ENCODE measurements at places on chromosomes 6 and 20. TPM values are rescaled to one million over a fixed set of nuclear protein-coding genes. Genes with fewer than 3 reads are reported as not detected.
A peak's percentile ranks its signal among the peaks of the same experiment; 100 is the strongest.

DNA sequence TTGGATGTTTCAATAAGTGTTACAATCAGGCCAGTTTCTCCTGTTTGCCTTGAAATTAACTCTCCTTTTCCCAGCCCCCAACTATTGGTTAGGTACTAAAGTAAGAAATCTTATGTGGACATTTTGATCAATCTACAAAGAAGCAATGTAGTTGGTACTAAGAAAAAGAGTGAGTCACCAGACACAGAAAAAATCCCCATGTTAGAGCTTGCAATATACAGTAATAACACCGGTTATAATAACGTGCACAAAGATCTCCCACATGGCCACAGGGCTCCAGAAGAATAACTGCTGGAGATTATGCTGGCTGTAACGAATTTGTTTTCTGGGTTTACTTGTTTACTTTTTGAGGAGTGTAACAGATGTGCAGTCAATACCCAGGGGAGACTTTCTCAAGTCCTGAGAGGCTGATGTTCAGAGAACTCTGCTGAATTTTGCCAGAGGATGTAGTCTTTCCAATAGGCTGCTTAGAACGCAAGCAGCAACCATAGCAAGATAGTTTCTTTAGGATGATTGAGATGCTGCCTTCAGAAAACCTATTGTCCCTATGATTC lies 166.2 kb upstream of the SPACA1 start:
- no peak for DNase-seq

- DNase-seq, result no peak
Observed at GRCh38 chr6:3581469-3581868, 124.6 kb upstream of the SLC22A23 start.

The HLA-G gene
- polyA plus RNA-seq, result not detected

DNA sequence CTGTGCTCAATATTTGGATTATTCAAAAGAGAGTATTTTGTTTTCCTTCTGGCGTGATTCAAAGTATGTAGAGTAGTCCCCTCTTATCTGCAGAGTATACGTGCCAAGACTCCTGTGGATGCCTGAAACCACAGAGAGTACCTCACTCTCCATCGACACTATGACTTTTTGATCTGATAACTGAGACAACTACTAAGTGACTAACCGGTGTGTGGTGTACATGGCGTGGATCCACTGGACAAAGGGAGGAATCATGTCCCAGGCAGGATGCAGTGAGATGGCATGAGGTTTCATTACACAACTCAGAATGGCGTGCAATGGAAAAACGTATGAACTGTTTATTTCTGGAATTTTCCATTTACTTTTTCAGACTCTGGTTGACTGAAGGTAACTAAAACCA lies 112.2 kb upstream of the PDE7B start:
- no peak for DNase-seq

GRCh38 chr6:37878150-37878710 lies 58.7 kb downstream of the ZFAND3 start:
- no peak for DNase-seq

DNA sequence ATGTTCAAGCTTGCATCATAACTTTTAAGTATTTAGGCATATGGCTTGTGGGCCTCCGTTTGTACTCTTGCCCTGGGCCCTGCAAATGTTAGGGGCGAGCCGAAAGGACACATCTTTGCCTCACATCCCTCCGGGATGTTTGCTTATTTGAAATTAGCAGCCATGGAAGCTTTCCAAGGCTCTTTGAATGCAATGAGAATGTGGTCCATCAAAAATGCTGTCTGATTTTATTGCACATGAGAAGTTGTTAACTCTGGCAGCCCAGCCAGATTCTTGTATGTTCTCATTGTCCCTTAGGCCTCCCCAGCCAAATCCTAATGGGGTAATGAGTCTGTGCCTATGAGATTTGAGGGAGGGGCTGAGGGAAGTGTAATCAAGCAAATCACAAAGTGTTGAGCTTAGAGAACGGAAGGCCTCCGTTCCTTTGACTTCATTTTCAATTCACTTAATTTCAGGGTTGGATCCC lies 261.2 kb upstream of the MARCKS start:
- DNase-seq, result peak; percentile 83

DNA sequence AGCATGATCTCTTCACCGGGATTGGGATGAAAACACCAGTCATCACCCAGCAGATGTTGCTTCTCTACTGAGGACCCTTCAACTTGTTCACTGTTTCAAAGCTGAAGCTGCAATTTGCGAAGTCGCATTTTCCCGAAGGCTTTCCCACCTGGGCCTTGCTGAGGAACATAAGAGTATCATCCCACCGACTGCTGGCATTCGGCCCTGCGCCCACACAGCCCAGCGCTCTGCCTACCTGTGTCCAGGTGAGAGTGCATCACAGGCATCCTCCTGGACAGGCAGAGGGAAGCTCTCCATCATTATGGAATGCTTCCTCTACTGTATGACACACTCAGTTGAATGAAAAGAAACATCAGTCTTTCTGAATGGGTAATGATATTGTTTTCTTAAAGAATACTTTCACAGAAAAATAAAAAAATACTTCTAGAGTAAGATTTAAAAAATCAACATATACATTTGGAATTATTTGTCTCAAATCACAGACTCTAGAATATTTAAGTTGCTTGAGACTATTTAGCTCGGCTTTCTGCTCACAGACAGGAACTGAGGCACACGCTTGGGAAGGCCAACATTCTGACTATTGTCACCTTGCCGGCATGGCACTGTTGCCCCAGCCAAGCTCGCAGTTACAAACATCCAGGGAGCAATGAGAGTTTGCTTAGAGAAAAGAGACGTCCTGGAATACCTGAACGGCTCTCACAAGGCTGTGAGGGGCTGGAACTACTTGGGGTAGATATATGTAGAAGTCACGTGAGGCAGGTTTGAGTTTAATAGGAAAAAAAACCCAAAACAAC lies 48.7 kb downstream of the FOXC1 start:
- DNase-seq, result no peak

- no peak for DNase-seq
Observed at GRCh38 chr6:15283986-15284361, 38.1 kb downstream of the JARID2 start.

The MATN4 gene
- not detected for polyA plus RNA-seq

DNA sequence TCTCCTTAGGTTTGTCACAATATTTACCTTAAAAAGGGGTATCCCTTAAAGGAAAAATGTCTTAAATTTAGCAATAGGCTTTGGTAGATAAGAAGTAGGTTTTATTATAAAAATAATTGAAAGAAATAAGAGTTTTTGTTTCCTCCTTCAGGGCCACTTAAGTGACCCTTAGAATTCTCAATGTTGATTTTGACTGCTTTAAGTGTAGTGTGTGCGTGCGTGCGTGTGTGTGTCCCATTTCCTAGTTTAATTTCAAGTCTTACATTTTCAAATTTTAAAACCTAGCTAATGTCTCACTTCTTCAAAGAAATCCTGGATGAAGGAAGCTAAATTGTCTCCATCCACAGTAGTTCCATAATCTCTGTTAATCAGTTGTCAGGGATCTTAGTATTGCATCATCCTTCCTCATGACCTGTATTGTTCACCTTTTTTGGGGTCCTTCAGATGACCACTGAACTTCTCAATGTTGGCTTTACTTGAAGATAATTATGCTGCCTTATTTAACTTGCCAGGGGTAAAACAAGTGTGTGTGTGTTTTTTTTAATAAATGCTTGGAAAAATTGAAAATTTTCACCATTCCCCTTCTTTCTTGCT lies 50.7 kb upstream of the TFB1M start:
- DNase-seq, result no peak

- no peak for DNase-seq
Observed at GRCh38 chr6:45587229-45588060, 209.7 kb upstream of the SUPT3H start.

GRCh38 chr6:105389543-105389942 lies 13.3 kb downstream of the PREP start:
- no peak for DNase-seq

The DPM1 gene
- 76.1 TPM for polyA plus RNA-seq

DNA sequence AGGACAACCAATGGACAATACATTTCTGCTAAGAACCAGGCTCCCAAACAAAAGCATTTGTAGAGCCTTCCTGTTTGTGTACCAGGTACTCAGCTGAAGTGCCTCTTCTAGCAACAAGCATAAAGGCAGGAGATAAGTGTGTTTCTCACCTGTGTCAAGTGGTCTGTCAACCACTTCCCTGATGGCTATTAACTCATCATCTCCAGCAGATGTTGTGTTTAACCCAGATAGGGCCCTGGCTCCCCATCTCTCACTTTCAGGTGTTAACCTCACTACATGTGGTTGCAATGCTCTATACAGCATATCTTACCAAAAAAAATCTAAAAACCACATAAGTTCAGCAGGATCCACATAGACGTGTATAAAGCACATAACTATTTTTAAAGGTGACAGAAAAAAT lies 9.6 kb upstream of the IL17A start:
- DNase-seq, result no peak

DNA sequence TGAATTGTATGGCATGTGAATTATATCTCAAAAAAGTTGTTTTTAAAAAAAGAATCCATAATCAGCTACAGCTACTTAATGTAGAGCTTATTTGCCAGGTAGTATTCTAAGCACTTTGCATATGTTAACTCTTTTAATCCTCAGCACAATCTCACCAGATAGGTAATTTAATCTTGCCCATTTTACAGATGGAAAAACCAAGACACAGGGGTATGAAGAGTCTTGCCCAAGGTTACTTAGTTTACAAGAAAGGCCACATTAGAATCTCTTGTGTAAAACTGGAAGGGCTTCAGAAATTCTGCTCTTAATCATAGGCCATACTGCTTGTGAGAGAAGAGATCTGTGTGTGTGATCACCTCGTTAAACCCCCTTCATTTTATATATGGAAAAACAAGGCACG lies 13.4 kb upstream of the RNF182 start:
- DNase-seq, result no peak

DNA sequence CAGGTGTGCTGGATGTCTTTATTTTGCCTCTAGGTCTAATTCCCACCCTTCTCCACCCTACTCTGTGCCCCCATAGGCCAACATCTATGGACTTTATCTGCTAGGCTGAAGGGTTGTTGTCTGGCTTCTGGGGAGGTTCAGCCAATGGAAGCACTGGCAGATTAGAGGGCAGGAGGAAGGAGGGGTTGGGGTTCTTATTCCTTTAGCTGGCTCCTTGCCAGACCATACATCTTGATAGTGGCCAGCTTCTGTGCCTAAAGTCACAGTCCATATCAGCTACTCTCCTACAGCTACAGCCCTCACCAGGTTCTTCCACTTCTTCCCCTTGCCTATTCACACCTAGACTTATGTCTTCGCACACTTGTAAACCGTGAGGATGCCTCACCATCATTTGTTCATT lies 41.1 kb downstream of the ROS1 start:
- DNase-seq, result no peak

The SLC32A1 gene
- not detected for polyA plus RNA-seq

The SNHG17 gene
- 35.6 TPM for polyA plus RNA-seq

GRCh38 chr6:8192067-8192466 lies 89.7 kb upstream of the EEF1E1 start:
- DNase-seq, result no peak

DNA sequence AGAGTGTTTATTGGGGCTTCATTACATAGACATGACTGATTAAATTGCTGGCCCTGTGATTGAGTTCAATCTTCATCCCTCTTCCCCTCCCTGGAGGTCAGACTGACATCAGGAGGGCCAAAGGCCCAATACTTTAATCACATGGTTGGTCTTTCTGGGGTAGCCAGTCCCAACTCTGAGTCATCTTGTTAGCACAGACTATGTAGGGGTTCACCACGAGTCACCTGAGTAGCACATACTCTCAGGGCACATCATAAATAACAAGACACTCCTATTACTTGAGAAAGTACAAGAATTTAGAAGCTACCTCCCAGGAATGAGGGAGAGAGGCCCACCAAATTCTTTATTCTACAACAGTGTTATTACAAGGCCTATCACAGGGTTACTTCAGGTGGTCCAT lies 11.3 kb downstream of the GINS1 start:
- no peak for DNase-seq
